ENCODE measurements at places on chromosomes 2 and 18. TPM values are rescaled to one million over a fixed set of nuclear protein-coding genes. Genes with fewer than 3 reads are reported as not detected.

- no peak for DNase-seq
Measured at GRCh38 chr2:224574423-224575084, 10.6 kb downstream of the CUL3 start.

DNA sequence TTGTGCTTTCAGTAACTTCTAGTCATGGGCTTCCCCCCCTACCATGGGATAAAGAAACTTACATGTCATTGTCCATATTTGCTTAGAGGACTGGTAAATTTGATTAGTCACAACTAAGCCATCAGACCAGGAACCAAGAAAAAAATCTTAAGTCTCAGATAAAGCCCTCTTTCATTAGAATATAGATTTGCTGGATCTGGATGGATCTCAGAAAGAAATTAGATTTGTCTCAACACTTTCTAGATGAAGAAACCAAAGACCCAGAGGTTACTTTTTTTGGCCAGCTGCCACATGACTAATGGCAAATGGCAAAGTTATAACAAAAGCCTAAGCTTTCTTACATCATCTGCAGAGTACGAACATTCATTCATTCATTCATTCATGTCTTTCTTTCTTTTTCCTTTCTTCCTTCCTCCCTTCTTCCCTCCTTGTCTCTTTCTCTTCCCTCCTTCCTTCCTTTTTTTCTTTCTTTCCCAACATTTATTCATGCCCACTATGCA is 60.2 kb downstream of the CDCA7 start:
- no peak for DNase-seq

The DCC gene
- 5.6 TPM for total RNA-seq

DNA sequence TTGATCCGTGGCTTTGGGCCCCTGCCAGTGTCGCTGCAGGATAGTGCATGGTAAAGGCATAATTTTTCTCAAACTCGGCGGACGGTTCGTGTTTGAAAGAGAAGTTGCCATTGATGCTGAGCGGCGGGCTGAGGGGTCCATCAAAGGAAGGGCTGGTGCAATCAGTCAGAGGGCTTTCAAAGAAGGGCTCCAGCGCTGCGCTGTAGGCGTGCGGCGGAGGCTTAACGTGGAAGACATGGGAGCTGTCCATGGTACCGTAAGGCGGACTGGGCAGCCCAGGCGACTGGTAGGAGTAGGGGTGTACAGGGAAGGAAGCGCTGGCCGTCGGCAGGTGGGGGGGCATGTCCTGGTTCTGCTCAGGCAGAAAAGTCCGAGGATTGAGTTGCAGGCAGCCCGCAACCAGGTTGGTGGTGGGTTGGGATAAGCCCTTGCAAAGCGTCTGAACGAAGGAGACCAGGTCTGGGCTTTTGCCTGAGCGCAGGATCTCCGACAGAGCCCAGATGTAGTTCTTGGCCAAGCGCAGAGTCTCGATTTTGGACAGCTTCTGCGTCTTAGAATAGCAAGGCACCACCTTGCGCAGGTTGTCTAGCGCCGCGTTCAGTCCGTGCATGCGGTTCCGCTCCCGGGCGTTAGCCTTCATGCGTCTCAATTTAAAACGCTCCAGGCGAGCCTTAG is 2.3 kb downstream of the NEUROD1 start:
- peak; percentile 43 for DNase-seq

DNA sequence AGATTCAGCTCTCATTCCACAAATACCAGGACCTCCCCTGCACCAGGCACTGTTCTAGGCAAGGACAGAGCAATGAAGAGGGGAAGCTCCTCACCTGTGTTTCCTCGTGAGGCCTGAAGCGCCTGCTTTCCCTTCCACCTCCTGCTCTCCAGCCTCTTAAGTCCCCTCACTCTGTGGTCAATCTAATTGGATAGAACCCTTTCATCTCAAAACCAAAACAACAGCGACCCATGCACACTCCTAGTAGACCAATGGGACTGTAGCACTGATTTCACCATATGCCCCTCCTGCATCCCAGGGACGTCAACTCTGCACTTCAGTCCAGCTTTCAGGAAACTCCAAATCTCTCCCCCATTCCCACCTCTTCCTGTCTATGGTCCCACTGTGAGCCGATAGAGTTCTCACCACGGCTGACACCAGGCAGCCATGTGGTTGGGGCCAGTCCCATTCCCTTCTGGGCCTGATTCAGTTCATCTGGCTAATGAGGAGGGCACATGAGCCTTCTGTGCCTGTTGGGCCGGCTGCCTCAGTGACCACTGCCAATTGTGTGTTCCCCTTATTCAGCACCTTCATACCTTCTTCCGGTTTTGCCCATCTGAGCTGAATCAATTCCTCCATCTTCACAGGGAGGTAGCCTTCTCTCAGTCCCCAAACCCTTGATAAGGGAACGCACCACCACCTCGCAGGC is 33.3 kb upstream of the MAT2A start:
- DNase-seq = no peak

- peak; percentile 33 for DNase-seq
Measured at GRCh38 chr2:17539611-17540092, 844 bp upstream of the VSNL1 start.

DNA sequence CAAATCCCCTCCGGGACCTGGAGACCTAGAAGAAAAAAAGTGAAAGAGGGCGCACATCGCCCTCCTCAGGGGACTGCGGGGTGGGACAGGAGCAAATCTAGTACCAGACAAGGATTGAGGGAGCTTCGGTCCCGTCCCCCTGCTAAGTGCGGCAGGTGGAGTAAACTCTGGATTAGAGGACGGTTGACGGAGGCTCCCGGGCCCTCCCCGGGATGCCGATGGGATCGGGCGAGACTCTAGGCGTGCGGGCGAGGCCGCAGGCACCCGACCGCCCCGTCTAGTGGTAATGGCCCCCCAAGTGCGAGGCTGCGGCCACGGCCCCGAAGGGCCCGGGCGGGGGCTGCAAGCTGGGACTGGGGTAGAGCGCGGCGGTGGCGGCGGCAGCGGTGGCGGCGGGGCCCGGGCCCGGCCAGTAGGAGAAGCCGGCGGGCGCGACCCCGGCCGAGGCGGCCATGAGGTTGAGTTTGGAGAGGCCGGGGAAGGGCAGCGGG is 3.5 kb downstream of the FEV start:
- DNase-seq = no peak

- DNase-seq = no peak
Measured at GRCh38 chr18:55866886-55867285, 278.9 kb upstream of the TCF4 start.

- DNase-seq = no peak
Measured at GRCh38 chr2:8566155-8566670, 115.6 kb upstream of the ID2 start.

The CYBRD1 gene
- total RNA-seq = 0.54 TPM

GRCh38 chr2:70526126-70526525 is 27.5 kb downstream of the TGFA start:
- DNase-seq = no peak

Measured in glutamatergic neuron (in vitro differentiated cells).